ENCODE measurements at places on chromosomes 16 and 17.
A peak's percentile ranks its signal among the peaks of the same experiment; 100 is the strongest.

GRCh38 chr17:79393358-79394052 lies 217.3 kb downstream of the RBFOX3 start:
- peak; percentile 43 for DNase-seq

- no peak for DNase-seq
These were observed at the start of gene GAS2L2 for GRCh38 chr17:35752945-35753764. GAS2L2 (minus strand) TSS chr17:35753239; CDS start chr17:35752850, 389 bp downstream.

DNA sequence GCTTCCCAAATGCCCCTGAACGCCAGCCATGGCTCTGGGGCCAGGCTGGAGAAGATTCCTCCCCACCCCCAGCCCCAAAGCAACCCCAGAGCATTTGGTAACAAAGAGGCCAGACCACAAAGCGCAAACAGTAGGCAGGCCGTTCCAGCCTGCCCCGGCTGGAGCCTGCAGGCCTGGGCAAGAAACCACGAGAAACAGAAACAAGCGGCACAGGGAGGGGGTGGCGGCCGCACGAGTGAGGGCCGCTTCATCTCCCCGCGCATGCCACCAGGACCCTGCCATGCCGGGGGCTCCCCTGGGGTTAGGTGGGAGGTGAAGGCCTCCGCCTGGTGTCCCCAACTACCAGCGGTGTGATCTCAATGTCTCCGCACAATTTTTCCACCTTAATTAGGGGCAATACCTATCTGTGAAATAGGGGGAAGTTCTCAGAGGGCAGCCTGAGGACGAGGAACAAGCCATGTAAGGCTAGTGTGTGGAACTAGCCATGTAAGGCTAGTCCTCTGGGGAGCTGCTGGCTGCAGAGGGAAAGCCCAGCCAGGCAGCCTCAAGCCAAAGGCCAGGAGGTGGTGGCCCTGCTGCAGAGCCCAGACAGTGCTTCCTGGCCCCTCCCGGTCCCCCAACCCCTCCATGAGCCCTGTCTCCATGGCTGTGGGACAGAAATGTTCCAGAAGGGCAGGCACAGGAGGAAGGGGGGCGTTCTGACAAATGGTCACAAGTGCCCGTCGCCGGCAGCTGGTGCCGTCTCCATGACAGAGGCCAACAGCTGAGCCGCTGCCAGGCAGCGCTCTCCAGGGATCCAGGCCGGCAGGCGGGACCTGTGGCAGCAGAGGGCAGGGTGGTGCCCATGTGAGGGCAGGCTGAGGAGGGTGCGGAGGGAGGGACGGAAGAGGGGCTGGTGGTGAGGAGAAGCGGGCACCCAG lies 14.5 kb upstream of the MTSS2 start:
- DNase-seq, result no peak

DNA sequence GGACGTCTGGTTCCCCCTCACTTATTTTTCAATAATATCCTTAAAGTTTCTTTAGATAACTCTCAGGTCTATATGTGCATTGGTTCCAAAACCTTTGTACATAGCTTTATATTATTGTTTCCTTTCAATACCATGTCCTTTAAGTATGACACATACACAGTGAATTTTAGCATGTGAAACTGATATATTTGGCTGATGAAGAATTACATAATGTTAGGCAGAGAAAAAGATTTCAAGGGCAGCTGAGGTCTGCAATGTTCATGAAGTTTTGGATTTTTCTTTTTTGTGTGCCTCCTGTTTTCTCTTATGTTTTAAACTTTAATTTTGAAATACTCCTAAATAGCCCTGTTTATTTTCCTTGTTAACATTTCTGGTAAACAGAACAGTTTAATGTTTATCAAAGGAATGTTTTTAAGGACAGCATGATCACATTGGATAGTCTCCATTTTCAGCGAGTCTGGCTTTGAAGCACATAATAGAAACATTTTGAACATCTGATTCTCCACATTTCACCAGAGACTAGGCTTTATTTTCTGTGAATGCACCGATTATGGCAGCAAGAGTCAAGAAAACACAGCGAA lies 32.9 kb upstream of the FBXO47 start:
- no peak for DNase-seq

- no peak for DNase-seq
These were observed 439.2 kb upstream of the MAF start for GRCh38 chr16:80039777-80040176.
